ENCODE measurements at places on chromosomes 16 and 17. TPM values are rescaled to one million over a fixed set of nuclear protein-coding genes. Genes with fewer than 3 reads are reported as not detected.

- no peak for DNase-seq
- H3K4me1 ChIP-seq: no peaks in the 10 kb centered on the region
- H3K36me3 ChIP-seq: no peaks in the 10 kb centered on the region
- H3K27me3 ChIP-seq: peaks cover 41% of the 10 kb centered on the region
Measured at GRCh38 chr16:24273508-24274182, 17.5 kb downstream of the CACNG3 start.

GRCh38 chr16:53378138-53378537 is 56.1 kb upstream of the RBL2 start:
- peaks cover 16% of the 10 kb centered on the region for H3K4me1 ChIP-seq
- no peak overlapping the region for H3K27ac ChIP-seq
- no peaks in the 10 kb centered on the region for H3K36me3 ChIP-seq
- peaks cover 4% of the 10 kb centered on the region for H3K27me3 ChIP-seq
- no peak overlapping the region for H3K4me3 ChIP-seq

DNA sequence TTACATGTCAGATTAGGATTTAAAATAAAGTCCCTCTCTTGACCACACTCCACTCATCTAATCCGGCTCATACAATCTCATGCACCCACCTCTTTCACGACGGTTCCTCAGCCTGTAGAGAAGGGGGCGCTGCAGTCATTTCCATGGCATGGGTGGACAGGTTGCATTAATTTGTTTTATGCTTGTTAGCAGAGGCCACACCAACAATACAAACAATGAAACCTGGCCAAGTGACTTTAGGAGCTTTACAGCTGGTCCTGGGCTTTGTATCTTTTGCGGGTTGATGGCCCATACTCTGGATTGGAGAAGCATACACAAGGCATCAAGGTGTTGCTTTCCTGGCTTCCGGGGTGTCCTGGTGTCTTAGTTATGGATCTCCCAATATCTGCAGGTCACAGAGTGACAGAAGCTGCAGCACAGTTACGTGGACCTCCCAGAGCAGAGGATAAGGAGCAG is 9.7 kb upstream of the SNF8 start:
- H3K4me1 ChIP-seq: peaks cover 6% of the 10 kb centered on the region
- no peak for DNase-seq
- H3K27ac ChIP-seq: no peak overlapping the region
- no peaks in the 10 kb centered on the region for H3K36me3 ChIP-seq
- no peak overlapping the region for H3K4me3 ChIP-seq

DNA sequence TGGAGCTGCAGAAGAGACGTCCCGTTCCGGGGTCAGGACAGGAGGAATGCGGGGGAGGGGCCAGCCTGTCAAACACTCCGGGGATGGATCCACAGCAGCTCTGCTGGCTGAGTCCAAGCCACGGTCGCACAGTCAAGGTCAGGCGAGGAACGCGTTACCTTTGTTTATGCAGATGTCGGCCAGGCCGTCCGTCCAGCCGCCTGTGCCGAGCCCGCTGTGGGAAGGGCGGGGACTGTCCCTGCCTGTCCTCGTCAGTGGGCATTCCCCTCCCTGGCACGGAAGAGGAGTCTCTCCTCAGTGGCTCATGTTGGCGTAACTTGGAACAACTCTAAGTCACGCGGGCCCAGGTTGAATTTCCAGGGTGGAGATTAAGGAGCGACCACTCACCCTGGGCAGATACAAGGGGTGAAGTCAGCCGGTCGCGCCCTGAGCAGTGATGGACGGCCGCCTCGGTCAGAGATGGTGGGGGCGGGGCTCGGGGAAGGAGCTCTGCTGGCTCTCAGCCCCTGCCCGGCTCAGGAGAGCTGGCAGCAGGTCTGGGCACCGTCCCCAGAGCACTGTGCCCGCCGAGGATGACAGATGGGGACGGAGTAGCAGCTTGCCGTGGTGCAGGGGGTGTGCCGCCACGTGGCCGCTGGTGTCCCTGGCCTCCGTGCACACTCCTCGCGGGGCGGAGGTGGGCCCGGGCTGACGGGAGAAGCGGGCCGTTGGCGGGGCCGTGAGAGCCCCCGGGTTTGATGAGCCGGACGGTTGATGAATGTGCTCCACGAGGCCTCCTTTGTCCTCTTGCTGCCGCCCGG is 7.3 kb downstream of the CACNA1H start:
- peaks cover 2% of the 10 kb centered on the region for H3K27me3 ChIP-seq
- no peaks in the 10 kb centered on the region for H3K36me3 ChIP-seq
- H3K4me1 ChIP-seq: no peaks in the 10 kb centered on the region
- no peak overlapping the region for H3K27ac ChIP-seq

GRCh38 chr16:11257131-11257938 is 1.3 kb upstream of the SOCS1 start:
- peak overlapping the region; percentile 94 for H3K4me3 ChIP-seq
- peaks cover 12% of the 10 kb centered on the region for H3K27me3 ChIP-seq
- peaks cover 36% of the 10 kb centered on the region for H3K36me3 ChIP-seq
- DNase-seq: peak; percentile 77
- peak overlapping the region; percentile 94 for H3K27ac ChIP-seq
- peaks cover 39% of the 10 kb centered on the region for H3K4me1 ChIP-seq

The SLC22A31 gene
- total RNA-seq: 0.23 TPM

The APOH gene
- not detected for total RNA-seq
